Putamen (tissue), 1 donor: ENCODE measurements at places on chromosomes 3 and 15.
A peak's percentile ranks its signal among the peaks of the same experiment; 100 is the strongest.

GRCh38 chr15:35043373-35044095 lies 41.6 kb downstream of the NANOGP8 start:
- DNase-seq: no peak

DNA sequence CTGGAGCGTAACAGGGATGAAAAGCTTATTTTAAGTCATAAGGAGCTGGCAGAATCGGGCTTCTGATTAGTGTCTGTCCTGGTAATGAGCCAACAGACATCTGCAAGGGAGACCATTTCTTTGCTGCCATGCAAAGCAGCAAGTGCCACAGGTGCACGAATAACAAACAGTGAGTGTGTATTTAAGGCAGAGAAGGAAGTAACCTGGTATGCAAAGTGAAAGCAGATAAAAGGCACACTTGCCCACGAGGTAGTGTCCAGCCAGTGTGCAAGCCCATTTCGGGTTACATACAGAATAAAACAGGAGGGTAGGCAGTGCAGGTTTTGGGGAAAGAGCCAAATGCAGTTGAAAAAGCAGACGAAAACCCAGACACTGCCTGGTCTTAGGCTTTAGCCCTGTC lies 1153.7 kb downstream of the SI start:
- no peak for DNase-seq

GRCh38 chr3:25381083-25381482 lies 47.0 kb upstream of the RARB start:
- no peak for DNase-seq

DNA sequence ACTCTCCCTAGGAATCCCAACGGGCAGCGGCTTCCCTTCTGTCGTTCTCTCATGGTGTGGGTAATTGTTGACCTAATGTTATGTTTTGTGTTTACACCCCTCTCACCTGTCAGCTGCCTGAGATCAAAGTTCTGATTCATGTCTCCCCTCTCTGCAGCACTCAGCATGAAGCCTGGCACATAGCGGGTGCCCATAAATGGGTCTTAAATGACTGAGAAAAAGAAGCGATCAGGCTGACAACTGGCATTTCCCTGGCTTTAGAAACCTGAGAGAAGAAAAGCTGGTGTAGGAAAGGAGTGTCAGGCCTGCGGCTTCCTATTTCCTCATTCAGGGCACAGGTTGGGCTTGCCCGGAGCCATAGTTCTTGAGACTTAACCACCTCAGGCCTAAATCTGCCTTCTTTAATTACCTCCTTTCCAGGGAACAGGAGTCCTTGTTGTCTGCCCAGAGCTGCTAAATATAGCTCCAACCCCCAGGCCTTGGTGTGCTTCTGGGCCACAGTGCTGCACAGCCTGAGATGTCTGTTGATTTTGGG lies 31.8 kb downstream of the LPP start:
- DNase-seq: no peak

- DNase-seq: no peak
Measured at GRCh38 chr3:48528048-48528447, 24.1 kb upstream of the SHISA5 start.

GRCh38 chr3:131348911-131349310 lies 32.7 kb upstream of the NUDT16 start:
- DNase-seq: no peak

GRCh38 chr3:50950591-50950990 lies 275.9 kb downstream of the DOCK3 start:
- DNase-seq: no peak

- DNase-seq: no peak
Measured at GRCh38 chr15:29018120-29018805, 132.5 kb downstream of the APBA2 start.

- peak; percentile 1 for DNase-seq
Measured at GRCh38 chr3:146750196-146750595, 145.1 kb upstream of the PLSCR5 start.

DNA sequence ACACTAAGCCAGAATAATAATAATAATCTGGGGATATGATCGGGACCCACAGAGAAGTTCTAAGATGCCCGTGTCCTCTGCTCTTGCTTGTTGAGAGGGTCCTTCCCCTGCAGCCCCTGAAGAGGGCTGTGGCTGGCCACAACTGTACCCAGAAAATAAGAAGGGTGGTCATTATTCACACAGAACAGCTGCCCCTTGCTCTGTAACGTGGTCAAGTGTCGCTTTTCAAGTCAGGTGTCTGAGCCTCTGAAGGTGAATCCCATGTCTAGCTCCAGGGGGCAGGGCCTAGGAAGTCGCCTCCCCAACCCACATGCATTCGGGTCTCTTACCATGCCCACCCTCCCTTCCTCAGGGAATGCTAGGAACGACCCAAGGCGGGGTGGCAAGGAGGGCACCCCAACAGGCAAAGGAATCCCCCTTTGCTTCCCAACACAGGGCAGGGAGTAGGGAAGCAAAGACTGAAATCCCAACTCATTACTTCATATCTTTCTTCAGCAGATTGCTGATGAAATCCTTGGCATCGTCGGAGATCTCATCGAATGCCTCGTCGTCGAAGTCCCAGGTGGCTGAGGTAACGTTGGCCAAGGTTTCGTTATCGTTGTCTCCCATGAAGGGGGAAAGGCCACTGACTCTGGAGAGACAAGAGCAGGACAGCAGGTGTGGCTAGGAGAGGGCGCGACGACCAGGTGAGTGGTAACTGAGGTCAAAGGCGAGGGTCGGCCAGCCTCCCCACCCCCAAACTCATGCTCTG lies 44.3 kb upstream of the HACD2 start:
- DNase-seq: no peak

DNA sequence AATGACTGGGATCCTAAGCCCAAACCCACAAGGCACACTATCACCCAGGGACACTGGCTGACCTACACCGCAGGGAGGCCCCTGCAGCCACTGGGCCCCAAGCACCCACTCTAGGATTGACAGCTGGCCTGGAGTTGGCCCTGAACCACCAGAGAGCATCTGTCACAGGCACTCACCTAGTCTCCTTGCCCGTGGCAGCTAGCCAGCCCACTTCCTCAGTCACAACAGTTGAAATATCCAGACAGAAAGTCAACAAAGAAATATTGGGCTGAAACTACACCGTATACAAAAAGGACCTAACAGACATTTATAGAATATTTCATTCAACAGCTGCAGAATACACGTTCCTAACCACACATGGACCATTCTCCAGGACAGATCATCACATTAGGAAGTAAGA lies 5.2 kb upstream of the SPINK8 start:
- no peak for DNase-seq

DNA sequence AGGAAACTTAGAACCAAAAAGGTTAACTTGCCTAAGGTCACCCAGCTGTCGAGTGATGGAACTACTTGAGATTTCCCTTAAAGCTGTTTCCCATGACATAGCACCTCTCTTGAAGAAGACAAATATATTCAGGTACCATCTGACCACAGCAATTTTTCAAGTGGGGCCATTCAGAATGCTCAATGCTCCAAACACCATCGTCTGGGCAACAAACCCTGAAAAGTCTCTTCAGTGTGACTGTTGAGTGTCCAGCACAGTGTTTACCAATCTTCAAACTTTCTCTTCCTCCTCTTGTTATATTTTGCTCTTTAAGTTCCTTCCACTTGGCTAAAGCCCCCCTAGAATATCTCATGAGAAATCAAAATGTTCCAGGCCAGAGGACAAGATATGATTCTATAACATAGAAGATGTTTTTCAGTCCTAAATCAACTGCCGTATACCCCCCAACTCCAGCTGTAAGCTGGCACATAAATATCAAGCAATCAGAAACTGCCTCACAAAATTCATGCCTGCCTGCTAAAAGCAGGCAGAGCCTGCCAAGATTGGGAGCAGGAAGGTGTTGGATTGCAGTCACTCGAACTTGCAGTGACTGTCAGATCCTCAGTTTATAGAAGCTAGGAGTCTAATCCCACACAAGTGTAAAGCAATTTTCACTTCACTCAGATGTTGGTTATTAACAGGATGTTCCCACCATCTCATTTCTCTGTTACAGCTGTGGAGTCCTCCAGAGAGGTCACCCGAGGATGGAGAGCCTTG lies 230.5 kb upstream of the MRPL3 start:
- DNase-seq: peak; percentile 19

GRCh38 chr15:93179072-93179471 lies 90.1 kb upstream of the RGMA start:
- peak; percentile 11 for DNase-seq

- no peak for DNase-seq
Measured at GRCh38 chr3:62233065-62233464, 140.3 kb downstream of the FEZF2 start.

GRCh38 chr3:157107644-157108133 lies 52.3 kb downstream of the CCNL1 start:
- no peak for DNase-seq

DNA sequence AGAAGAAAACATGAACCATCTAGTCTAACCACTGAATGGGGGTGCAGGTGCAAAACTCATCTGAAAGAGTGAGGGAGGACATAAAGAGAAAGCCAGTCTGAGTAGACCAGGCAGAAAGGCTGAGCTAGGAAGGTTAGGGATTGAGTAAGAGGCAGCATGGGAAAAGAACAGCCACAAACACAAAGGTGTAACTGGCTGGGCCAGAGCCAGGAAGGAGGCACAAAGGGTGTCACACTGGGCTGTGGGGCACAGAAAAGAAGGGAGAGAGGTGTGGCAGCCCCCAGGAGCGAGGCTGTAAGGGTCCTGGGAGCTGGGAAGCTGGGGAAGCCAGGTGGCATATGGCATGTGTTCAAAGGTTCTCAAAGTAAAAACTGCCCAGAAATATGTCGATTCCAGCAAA lies 18.7 kb downstream of the IGSF11 start:
- no peak for DNase-seq

DNA sequence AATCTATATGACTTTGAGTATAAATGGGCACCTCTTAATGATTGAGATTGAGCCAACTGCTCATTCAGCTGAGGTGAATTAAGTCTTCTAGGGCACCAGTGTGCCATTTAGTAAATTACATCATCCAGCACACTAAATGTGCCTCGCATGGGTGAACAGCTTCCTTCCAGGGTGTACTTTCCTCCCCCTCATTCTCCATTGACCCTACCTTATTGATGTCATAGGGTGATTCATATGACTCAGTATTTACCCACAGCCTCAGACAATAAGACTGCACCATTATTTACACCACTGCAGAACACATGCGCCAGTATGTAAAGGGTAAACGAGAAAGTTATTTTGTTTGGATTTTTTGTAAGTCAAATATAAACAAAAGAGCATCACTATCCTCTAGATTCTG lies 185.2 kb upstream of the ARL6 start:
- no peak for DNase-seq

DNA sequence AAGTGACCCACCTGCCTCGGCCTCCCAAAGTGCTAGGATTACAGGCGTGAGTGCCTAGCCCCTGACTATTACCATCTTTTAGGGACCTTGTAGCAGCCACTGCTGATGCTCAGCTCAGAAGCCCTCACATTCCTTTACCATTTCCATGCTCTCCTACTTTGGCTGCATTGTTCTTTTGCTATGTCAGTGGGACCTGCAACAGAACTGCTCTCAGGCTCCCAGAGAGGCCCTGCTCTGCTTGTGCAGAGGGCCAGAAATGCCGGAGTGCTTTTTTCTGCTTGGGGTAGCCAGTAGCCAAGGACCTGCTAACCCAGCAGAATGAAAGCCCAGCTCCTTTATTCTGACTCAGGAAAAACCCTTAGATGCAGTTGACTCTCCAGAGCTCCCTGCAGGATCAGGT lies 18.3 kb upstream of the PROK2 start:
- DNase-seq: no peak

GRCh38 chr3:169165196-169166158 lies 498.0 kb downstream of the MECOM start:
- DNase-seq: no peak

DNA sequence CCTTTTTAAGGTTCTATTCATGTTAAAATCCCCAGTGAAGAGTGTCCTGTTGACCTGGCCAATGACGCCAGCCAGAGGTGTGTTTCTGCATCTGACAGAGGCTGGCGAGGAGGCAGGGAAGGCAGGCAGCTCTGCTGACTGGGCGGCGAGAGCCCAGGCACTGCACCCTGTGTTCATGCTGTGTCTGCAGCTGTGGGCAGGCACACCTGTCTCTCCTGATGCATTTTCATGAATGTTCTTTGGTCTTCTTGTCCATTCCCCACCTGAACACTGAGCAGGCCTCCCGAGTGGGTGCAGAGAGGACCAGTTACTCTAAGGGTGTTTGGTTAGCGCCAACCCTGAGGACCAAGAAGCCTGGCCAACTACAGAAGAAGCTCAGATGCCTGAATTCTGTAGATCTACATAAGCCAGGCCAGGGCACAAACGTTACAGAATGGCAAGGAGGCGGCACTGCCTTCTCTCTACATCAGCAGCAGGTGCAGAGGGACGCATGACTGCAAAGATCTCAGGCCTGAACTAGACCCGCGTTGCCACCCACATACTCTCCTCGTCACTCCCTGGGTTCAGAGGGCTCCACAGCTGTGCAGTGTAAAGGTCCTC lies 233.7 kb downstream of the OCA2 start:
- DNase-seq: no peak

DNA sequence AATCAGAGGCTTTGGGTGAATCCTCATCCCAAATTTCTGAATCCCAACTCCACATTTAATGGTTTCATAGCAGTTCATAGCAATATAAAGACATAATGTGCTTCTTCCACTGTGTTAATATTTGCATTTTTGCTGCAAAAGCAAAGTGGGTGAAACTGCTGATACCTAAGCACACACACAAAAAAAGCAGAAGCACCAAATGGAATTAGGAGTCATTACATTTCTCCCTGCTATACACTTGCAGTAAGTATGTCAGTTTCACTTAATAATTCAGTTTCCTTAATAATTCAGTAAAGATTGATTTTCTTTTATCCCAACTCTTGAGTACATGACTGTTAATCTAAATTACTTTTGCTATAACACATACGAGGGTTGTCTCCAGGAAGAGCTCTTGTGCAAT lies 48.9 kb upstream of the ALCAM start:
- DNase-seq: peak; percentile 2

- no peak for DNase-seq
Measured at GRCh38 chr3:183099838-183100204, 525 bp upstream of the MCCC1 start.

- no peak for DNase-seq
Measured at GRCh38 chr3:15321349-15321748, 11.0 kb downstream of the SH3BP5 start.

- DNase-seq: no peak
Measured at GRCh38 chr3:41932464-41932863, 29.4 kb downstream of the ULK4 start.

DNA sequence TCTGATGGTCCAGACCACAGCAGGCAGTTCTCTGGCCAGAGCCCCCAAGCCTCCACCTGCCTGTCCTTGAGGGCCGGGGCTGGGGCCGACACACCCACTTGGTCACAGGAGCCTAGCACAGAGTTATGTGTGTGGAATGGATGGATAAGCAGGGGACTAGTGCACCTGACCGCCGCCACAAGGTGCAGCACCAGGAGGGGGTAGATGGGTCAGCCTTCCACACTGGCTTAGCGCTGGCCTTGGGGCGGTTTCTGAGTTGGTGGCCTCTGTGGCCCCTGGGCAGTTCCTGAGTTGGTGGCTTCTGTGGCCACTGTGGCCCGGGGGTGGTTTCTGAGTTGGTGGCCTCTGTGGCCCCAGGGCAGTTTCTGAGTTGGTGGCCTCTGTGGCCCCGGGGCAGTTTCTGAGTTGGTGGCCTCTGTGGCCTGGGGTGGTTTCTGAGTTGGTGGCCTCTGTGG lies 75.8 kb downstream of the FBLN2 start:
- no peak for DNase-seq
